ENCODE measurements at places on chromosomes 1 and 21.

DNA sequence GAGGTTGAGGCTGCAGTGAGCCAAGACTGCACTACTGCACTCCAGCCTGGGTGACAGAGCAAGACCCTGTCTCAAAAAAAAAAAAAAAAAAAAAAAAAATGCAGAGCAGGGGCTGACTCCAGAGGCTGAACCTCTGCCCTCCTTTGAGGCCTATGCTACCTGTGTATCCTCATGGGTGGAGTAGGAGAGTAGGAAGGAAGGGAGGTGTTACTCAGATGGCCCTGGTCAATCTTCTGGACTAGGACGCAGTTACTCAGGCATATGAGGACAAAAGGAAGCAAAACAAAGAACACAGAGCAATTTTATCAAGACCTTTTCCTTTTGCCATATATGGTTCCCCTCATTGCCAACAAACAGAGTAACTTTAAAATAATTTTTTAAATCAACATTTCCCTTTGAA is 35.2 kb downstream of the TGFBR3 start:
- no peak for DNase-seq

GRCh38 chr1:117511273-117511672 is 94.6 kb upstream of the TENT5C start:
- no peak for DNase-seq

GRCh38 chr1:98437540-98437939 is 224.0 kb upstream of the SNX7 start:
- no peak for DNase-seq

DNA sequence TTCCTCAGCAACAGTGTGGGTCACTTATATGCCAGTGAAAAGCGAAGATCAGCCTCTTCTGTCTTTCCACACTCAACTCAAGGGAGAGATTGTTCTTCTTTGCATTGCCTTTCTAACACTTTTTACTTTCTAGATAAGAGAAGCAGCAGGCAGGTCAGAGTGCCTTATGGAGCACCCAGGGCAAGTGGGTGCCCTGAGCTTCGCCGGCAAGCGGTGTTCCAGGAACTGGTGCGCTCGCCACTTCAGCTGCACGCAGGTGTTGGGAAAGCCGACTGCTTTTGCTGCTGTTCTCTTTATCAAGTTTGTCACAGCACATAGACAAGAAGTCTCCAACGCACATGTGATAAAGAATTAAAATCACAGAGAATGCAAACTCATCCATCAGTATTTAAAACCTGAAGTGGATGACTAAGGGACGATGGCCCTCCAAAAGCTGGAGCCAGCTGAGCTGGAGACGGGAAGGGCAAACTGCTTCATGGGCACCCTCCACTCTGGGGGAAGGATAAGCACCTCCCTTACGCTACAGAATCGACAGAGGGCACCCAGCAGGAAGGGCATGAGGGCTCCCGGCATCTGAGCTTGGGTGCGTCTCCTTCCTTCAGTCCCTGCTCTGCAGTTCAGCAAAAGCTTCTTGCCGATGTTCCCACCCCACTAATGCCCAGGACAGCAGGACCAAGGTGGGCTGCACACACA is 20.7 kb downstream of the UBE2G2 start:
- no peak for DNase-seq

DNA sequence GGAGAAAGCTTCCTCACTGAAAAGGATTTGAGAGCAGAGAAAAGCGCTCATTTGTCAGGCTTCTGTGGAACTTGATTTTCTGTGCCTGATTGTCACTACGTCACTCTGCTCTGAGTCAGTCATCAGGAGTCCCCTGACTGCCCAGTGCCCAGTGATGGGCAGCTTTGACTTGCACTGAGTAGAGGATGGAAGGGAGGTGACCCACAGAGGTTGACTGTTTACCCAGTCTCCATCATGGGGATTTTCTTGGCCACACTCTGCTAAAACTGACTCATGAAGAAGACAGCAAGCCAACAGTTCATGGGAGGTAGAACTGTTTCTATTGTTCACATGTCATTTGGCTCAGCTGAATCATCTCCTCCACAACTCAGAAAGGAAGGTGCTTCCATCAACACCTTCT is 82.1 kb upstream of the DUSP10 start:
- DNase-seq, result no peak

DNA sequence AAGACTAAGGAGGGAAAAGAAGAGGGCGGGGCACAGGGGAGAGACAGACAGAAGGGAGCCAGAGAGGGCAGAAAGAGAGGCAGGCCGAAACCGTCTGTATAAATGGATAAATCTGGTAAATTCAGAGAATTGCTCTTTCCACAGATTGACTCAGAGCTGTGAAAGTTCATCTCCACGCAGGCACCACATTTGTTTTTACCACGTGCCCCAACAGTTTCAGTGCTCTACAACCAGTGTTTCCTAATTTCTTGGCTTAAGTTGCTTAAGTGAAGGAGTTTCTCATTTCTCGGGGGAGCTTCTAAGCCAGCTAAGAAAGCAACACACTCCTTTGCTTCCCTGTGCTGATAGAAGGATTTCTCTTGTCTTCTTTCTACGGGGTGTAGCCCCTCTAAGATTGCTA is 87.1 kb downstream of the ENAH start:
- DNase-seq, result no peak

- no peak for DNase-seq
Observed at GRCh38 chr1:17369466-17369865, 2.5 kb upstream of the PADI6 start.

- DNase-seq, result no peak
Observed at GRCh38 chr1:183231545-183231944, 45.5 kb downstream of the LAMC2 start.
